ENCODE measurements at places on chromosomes 12 and 14. TPM values are rescaled to one million over a fixed set of nuclear protein-coding genes. Genes with fewer than 3 reads are reported as not detected.

The ASPG gene
- polyA plus RNA-seq = not detected

The CISTR gene
- polyA plus RNA-seq = not detected

DNA sequence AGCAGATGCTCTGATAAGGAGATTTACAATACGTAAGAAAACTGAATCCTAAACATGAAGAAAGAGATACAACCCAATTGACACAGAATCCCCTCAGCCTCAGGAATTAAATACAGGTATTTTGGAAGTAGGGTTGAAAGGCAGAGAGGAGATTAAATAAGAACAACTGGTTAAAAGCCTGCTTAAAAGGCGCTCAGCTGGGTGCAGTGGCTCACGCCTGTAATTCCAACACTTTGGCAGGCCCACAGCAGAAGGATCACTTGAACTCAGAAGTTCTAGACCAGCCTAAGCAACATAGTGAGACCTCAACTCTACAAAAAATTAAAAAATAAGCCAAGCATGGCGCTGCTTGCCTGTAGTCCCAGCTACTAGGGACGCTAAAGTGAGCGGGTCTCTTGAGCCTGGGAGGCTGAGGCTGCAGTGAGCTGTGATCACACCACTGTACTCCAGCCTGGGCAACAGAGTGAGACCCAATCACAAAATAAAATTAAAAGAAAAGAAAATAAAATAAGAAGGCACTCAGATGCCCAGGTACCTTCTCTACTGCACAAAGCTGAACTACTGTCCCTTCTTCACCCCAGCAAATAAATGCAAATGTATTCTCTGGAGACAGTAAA lies 32.9 kb downstream of the MED13L start:
- no peak for DNase-seq

DNA sequence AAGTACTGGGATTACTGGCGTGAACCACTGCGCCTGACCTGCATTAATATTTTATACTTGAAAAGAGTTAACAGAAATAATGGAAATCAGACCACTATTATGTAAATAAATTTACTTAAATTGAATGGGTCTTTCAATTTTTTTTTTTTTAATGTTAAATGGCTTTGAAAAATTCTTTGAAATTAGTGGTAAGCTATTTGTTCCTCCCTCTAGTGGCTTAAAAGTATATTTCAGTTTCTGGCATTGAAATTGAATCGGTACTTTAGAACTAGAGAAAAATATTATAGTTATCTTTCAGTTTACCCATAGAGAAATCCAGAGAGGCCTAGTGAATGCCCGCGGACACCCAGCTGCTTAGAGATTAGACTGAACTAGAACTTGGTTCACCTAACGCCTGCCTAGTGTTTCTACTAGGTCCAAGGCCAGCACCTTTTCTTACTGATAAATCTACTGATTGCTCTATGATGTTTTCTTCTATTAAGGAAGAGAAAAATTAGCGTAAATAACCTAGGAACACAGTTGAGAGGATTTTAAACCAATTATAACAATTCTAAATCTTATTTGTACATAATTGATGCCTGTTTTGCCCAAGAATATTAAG lies 106.5 kb downstream of the EML1 start:
- no peak for DNase-seq

GRCh38 chr12:52338241-52338960 lies 17.2 kb upstream of the KRT83 start:
- DNase-seq = no peak

The OTOGL gene
- polyA plus RNA-seq = not detected

GRCh38 chr14:49582113-49582977 lies 3.8 kb downstream of the RPS29 start:
- DNase-seq = no peak

- no peak for DNase-seq
Measured at GRCh38 chr12:78759367-78759766, 105.2 kb upstream of the SYT1 start.

GRCh38 chr12:106956048-106956578 lies 406 bp downstream of the TMEM263 start:
- DNase-seq = no peak

- DNase-seq = no peak
Measured at GRCh38 chr12:28611115-28611435, 420.8 kb downstream of the CCDC91 start.

- DNase-seq = no peak
Measured at GRCh38 chr14:53956427-53957201, at the start of gene BMP4. Gene BMP4 (minus strand): TSS chr14:53956825. CDS start chr14:53952222, 4,603 bp downstream.

The CLEC7A gene
- polyA plus RNA-seq = 0.46 TPM

DNA sequence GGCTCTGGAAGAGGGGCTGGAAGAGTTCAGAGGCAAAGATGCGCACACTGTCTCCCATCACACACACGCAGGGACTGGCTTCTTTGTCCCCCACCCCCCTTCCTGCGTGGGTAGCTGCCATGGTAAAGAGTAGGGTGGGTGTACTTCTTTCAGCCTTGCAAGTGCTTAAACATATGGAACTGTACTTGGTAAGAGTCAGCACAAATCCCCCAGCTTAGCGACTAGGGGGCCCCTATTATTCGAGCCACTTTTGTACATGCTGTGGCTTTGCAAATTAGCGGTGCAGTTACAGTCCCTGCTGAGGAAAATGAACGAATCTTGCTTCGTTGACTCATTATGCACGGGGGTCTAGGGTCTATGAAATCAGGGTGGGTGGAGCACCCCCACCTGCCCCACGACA lies 123.8 kb downstream of the AACS start:
- no peak for DNase-seq

The BIN2 gene
- 309 TPM for polyA plus RNA-seq

The TOGARAM1 gene
- polyA plus RNA-seq = 8.8 TPM
